GM23338 (cell line): ENCODE measurements at places on chromosomes 13 and 19.

DNA sequence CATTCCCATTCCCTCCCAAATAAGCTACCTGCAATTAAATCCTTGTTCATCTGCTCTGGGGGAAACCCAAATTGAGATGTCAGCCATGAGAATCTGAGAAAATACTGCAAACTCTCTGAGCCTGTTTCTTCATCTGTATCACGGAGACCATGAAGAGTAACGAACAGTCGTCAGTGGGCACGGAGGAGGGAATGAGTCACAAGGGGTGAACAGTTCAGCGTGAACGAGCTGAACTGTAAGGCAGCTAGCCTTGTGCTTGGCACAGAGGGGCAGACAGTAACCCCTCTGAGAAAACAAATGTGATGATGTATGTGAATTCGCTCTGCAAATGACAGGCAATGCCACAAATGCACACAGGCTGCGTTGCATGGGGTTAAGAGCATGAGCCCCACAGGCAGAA lies 288.7 kb downstream of the FOXO1 start:
- no peak for DNase-seq

GRCh38 chr13:58051396-58051795 lies 419.9 kb downstream of the PCDH17 start:
- no peak for DNase-seq

DNA sequence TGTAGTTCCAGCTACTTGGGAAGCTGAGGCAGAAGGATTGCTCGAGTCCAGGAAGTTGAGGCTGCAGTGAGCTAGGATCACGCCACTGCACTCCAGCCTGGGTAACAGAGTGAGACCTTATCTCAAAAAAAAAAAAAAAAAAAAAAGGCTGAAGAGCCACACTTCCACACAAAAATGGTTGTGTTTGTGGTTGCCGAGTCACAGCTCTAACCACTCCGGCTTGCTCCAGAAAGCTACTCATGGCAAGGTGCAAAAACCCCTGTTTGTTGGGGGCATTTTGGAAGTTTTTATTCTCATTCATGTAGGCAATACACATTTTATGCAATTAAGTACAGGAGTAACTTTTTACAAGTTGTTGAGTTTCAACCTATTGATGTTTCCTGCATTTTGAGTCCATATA lies 93.5 kb downstream of the INSR start:
- DNase-seq: no peak

DNA sequence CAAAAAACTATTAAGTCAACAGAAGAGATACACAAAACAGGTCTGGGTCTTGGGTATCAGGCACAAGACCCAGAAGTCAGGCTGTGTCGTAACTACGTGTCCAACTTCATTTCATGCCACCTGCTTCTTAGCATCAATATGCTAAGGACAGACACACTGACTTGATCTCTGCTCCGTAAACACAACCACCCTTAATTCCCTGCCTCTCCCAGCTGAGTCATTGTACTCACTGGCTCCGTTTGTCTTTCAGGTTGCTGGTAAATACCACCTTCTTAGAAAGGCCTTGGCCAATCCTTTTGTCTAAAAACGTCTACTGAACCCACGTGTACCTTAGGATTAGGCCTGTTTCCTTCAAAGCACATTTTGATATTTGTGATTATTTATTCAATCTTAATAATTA lies 726.2 kb downstream of the PCDH9 start:
- DNase-seq: peak; percentile 22

DNA sequence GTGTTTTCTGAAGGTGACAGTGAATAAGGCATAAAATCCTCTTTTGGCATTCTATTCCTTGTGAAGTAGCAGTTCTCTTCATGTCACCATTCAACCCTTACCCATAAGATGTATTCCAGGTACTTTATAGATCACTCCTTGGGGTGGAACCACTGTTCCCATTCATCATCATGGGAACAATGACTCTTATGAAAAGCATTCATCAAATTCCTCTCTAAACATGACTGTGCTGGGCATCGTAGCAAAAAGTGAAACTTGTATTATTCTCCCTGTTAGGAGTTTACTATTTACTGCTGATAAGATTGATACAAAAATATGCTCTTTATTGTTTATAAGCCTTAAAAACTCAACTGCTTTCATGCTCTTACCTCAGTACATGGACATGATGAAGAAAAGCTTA lies 793.4 kb downstream of the LIG4 start:
- DNase-seq: no peak

GRCh38 chr13:75461314-75461713 lies 20.7 kb downstream of the TBC1D4 start:
- no peak for DNase-seq

GRCh38 chr13:63110466-63110865 lies 1694.8 kb upstream of the PCDH20 start:
- DNase-seq: no peak

DNA sequence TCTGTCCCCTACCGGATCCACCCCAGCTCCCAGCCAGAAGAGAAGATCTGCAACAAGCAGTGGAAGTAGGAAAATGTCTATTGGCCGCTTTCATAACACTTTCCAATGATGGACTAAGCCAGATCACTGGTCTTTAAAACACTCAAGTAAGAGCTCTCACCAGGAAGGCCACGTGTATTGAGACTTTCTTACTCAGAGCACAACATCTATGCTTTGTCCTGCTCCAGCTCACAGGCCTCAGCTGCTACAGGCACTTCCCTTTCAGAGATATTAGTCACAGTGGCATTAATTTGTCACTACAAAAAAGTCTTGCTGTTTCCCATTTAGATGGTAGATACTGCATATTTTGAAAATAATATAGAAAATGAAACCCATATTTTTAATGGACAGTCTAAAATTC lies 164.2 kb downstream of the ABCC4 start:
- DNase-seq: no peak

DNA sequence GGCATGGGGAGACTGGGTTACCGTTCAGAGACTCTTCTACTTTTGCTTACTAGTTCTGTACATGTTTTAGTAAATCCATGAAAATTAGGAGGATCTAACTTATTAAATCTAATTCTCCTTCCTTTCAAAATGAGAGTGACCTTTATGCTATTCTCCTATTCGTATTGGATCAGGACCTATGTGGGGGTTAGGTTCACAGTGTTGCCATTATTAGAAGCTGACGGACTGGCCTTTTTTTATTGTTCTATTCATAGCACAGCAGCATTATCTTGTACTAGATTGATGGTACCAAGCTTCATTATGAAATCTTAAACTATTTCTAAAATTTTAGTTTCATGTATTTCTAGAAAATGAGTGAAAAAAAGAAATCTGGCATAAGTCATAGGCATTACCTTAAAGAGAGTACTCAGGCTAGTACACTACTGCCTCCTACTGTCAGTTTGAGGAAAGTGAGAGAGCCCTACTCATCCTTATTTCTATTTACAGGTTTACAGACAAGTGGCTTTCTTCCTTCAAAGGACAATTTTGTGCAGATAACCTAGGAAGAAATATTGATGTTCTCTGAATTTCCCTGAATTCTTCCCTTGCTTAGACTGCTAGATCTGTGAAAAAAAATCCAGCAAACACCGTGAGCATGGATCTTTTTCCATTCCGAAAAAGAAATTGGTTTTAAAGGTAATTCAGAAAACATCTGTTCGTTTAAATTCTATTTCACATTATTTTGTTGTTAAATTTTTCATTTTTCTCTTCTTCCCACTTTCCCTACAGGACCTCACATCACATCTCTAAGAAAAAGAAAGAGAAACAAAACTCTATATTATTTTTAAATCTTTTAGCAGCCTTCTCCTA lies 485.5 kb downstream of the DIAPH3 start:
- DNase-seq: peak; percentile 78

GRCh38 chr13:24614306-24615080 lies 65.7 kb upstream of the ATP12A start:
- no peak for DNase-seq

DNA sequence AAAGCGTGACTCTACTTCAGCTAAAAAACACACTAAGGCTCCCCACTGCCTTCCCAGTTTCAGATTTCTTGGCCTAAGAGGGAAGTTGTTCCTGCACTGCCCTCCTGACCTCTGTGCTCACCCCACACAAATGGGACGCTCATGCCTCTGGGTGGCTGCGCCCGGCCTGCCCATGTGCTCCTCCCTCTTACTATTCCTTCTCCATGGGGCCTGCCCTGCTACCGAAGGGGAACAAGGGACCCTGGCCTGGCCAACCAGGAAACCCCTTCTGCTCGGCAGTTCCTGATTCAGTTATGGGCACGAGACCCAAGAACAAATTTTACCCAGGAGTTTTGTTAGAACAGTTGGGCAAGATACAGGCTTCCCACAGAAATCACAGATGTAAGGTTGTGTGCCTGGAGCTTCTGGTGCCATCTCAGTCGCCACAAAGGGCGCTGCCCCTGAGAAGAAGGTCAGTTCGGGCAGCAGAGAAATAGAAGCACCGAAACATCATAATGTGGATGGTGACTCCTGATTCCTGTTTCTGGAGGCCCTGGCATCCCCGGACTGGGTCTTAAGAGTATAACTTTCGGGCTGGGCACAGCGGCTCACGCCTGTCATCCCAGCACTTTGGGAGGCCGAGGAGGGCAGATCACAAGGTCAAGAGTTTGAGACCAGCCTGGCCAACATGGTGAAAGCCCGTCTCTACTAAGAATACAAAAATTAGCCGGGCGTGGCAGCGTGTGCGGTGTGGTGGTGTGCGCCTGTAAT lies 5.4 kb upstream of the PLPP2 start:
- DNase-seq: no peak

DNA sequence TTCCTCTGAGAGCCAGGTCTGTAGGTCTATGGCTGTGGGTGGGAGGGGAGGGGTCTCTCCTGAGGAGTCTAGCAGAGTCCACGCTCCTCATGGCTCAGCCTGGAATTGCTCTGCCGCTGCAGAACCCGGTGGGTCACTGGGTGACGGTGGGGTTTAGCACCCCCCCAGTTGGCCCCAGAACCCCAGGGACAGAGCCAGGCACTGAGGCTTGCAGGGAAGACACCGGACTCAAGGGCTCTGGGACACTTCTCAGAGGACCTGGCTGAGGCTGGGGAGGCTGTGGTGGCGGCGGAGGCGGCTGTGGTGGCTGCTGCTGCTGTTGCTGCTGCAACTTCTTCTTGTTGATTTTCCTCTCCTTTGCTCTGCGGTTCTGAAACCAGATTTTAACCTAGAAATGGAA lies 6.1 kb downstream of the CDX2 start:
- DNase-seq: no peak

DNA sequence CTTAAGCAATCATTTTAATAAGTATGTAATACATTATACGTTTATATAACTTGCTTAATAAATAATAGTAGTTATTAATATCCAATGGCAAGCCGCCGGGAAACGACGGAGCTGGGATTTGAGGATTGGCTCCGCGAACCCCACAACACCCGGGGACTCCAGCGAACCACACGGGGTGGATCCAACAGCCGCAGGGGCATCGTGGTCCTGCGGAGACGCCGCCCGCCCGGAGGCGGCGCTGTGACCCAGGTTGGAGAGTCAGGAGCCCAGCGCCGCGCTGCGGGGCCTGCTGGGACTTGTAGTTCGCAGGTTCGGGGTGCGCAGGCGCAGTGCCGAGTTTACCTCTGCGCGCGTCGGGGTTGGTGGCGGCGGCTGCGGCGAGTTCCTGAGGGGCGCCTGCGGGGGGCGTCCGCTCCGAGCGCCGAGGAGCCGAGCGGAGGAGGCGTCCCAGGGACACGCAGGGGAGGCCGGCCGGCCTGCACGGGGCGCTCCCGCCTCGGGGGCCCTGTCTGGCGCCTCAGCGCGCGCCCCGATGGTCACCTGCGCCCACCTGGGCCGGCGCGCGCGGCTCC lies at the start of gene ZNF554:
Gene ZNF554 (plus strand): TSS at position 329 of the 572 bp plus-strand sequence. CDS start 204 bp downstream, at position 533.
- peak; percentile 98 for DNase-seq

- DNase-seq: no peak
Measured at GRCh38 chr13:79663977-79664636, 183.2 kb downstream of the NDFIP2 start.

GRCh38 chr19:1019980-1020867 lies 699 bp downstream of the TMEM259 start:
- peak; percentile 33 for DNase-seq

- DNase-seq: no peak
Measured at GRCh38 chr13:36331280-36331679, 14.9 kb downstream of the SPART start.

DNA sequence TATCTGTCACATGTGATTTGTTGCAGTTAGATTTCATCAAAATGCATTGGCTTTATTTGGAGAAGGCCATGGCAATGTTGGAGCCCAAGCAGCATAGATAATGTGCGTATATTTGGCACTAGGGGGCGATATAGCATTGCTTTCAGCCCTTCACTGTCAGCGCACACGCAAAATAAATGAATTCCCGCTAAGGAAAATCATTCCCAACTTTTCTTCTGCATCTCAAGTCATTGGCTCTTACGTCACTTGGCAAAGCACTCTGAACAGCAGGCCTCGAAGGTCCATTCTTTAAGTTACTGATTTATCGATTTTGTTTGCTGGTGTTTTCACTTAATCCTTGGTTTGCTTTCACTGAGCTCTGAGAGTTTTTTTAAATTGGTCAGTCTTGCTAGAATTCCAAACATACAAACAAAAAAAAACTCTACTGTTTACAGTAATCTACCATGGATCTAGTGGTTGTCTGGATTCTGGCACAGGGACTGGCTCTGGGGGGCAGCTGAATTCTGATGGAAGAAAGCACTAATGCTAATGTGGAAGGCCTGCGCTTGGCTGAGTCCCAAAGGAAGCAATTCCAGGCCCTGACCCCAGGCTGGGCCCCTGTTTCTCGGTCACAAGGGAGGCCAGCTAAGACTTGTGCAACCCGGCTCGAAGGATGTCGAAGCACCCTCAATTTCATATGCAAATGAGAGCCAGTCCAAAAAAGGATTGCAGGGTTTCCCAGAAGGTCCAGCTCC lies 97.7 kb upstream of the IPO5 start:
- DNase-seq: peak; percentile 92

DNA sequence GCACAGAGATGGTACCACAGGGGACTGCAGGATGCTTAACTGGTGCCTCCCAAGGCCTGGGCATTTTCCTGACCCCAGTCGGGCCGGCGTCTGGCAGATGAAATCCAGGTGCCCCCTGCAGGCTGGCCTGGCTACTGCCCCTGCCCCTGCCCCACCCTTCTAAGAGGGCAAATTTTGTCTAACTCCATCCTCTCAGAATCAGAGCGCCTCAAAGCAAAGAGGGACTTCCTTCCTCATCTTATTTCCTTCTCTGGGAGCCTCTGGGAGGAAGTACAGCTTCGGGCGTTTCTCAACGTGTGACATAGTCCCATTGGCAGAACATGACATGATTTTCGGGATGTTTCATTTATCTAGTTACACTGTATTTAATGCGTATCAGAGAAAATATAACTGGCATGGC lies 2.7 kb downstream of the PRKACA start:
- peak; percentile 77 for DNase-seq

GRCh38 chr19:23482829-23483228 lies 87.6 kb upstream of the ZNF91 start:
- DNase-seq: no peak

DNA sequence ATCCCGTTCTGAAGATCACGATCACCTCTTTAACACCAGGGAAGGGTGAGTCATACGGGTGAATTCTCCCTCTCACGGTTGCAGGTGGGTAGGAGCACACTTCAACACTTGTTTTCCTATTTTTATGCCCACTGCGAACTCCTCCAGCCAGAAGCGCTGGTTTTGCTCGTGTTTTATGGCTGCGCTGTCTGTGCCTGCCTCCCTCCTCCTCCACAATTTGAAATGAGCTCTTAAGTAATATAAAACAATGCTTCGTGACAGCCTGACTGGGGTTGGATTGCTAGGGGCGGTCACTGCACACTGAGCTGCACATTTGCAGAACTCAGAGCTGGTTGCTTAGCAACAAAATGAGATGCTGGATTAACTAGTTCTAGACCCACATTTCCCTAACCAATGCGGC lies 12.9 kb downstream of the CCDC70 start:
- no peak for DNase-seq
